Kidney (tissue), 22 donors: ENCODE measurements at places on chromosomes 3 and 15. TPM values are rescaled to one million over a fixed set of nuclear protein-coding genes. Genes with fewer than 3 reads are reported as not detected.
A peak's percentile ranks its signal among the peaks of the same experiment; 100 is the strongest.

The SEMA6D gene
- 12.9 TPM for polyA plus RNA-seq

- DNase-seq, result no peak
Measured at GRCh38 chr15:74385733-74386132, 18.3 kb upstream of the CYP11A1 start.

DNA sequence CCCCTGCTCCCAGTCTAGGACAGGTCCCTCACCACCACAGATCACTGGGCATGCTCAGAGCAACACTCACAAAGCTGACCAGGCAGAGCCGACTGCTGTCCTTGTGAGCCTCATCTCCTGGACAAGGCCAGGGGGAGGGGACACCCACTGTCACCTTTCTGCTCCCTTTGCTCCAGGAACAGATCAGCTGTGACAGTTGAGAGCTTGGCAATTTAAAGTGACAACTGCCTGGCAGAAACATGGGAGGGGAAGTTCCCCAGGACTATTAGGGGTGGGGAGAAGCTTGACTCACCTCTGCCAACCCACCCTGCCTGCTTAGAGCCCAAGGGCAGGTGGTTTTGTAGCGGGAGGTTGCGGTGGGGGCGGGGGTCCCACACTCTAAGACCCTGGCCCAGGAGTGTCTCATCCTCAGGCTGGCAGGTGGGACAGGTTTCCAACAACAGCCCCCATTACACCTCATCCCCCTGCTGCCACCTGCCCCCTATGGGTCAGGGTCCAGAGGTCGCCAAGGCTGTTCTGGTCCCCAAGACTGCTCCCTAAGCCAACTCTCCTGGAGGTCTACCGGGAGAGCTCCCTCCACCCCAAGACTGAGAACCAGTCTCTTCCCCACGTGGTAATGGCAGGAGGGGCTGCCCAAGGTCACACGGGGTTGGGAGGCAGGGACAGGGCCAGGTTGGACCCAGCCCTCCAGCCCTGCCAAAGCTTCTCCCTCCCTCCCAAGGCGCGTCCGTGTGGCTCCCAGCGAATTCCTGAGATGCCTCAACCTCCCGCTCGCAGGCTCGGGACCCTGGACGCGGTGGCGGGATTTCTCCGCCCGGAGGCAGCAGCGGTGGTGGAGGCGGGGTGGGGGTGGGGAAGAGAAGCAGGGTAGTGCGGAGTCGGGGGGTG lies 80.4 kb downstream of the IQSEC1 start:
- peak; percentile 75 for DNase-seq

- DNase-seq, result no peak
Measured at GRCh38 chr15:84736375-84736774, 12.0 kb upstream of the ZNF592 start.

- no peak for DNase-seq
Measured at GRCh38 chr3:49641921-49642707, 32.0 kb upstream of the APEH start.

DNA sequence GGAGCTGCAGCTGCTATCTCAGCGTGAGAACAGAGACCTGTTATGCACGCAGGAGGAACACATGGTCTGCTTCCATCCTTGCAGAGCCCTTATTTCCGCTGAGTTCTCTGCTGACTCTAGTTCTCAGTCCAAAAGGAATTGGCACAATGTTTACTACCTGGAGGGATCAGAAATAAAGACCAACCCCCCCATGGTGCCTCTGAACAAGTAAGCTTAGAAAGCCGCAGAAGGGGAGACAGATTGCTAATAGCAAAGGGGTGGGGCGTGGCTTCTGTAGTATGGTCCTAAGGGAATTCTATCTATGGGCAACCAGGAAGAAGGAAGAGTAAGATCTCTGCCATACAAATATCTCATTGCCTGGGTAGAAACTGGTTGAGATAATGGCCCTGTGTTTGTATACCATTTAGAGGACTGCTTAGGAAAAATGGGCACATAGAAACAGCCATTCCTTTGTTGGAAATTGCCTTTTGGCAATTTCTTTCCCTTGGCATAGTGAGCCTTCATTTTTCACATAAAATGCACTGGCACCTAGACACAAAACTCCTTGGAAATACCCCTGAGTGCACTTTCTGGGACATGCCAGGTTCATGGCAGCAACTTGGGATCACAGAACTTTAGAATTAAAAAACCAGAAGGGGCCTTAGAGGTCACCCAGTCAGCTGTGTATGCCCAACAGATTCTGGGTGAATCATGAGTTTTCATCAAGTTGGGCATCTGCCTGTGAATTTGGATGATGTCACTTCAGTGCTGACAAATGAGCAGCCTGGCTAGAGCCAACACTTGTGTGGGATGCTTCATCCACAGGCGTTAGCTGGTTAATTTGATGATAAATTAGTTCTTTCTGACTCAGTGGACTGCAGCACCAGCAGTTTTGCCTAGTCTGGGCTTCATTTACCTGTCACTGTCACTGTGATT lies 57.4 kb upstream of the STXBP5L start:
- no peak for DNase-seq

GRCh38 chr3:123261666-123262065 lies 59.9 kb downstream of the SEC22A start:
- no peak for DNase-seq

DNA sequence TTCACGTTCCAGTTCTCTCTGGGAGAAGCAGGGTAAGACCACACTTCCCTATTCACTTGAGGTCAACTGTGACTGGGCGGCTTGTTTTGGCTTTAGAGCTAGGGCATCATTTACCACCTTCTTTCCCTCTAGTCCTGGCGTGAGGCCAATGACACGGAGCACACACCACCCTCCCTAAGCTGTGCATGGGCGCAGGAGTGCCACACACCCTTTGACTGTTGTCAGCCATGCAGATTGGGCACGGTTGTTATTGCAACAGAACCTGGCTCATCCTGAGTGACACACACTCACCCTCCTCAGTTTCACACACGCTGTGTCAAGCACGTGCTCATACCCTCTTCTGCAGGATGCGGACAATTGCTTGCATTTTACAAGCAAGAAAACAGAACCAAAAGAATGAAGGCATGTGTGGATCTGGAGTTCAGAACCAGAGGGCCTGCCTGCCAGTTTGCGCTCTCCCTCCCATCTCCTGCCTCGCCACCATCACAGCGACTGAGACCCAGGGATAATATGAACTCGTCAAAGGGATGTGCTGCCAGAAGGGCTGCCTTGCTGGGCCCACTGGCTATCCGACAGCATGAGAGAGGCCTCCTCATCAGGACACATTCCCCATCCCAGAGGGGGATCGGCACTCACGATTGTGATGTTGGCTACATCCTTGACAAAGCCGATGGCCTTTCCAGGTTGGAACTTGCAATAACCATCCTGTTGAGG lies 17.6 kb downstream of the CTSH start:
- DNase-seq, result no peak

The ELL3 gene
- 2.7 TPM for polyA plus RNA-seq

- DNase-seq, result no peak
Measured at GRCh38 chr3:101865751-101866509, 16.6 kb downstream of the NFKBIZ start.

The PP2D1 gene
- polyA plus RNA-seq, result not detected
